Stimulated activated CD4-positive, alpha-beta T cell treated with anti-CD3 and anti-CD28 coated beads, Interleukin-1b, Interleukin-23, amount 100 ng/mL, for 4 hours (primary cell): ENCODE measurements at places on chromosomes 5 and 9.

GRCh38 chr5:43020399-43020746 is 19.7 kb downstream of the ANXA2R start:
- DNase-seq, result no peak

- DNase-seq, result no peak
Observed at GRCh38 chr5:74251141-74252035, 389.1 kb downstream of the ENC1 start.

- no peak for DNase-seq
Observed at GRCh38 chr5:165573445-165573844, 2068.0 kb downstream of the MAT2B start.

DNA sequence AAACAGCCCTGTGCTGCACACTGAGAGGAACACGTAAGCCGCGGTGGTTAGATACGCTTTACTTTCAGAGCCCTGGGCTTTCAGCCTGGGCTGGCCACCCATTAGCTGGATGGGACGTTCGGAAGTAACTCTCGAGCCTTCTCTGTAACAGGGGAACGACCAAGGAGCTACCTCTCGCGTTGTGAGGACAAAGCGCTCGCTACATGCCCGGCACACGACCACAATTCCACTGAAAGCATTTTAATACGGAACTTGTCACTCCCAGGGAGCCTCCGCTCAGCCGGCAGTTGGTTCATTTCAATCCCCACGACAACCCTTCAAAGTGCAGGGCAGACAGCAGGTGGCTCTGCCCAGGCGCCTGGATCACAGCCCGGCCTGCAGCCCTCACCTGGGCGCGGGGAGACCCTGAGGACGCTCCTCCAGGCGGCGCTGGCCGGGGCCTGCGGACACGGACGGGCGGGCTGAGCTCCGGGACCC is 368 bp downstream of the SURF1 start:
- no peak for DNase-seq

DNA sequence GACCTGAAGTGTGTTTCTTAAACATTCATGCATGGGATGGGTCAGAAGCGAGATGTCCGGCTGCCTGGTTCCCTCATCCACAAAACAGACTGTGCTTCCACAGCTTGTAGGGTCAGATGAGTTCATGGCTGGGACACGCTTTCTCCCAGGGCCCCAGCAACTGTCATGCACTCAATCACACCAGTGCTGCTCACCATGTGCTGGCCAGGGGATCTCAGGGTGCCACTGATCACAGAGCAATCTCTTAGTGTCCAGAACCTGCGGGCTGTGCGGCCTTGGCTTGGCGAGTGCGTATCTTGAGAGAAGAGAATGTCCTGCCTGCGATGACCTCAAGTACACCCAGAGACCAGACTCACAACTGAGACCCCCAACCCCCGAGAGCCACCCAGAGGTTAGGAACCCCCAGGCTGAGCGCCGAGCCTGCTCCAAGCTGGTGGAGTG is 26.0 kb upstream of the FCN2 start:
- no peak for DNase-seq

DNA sequence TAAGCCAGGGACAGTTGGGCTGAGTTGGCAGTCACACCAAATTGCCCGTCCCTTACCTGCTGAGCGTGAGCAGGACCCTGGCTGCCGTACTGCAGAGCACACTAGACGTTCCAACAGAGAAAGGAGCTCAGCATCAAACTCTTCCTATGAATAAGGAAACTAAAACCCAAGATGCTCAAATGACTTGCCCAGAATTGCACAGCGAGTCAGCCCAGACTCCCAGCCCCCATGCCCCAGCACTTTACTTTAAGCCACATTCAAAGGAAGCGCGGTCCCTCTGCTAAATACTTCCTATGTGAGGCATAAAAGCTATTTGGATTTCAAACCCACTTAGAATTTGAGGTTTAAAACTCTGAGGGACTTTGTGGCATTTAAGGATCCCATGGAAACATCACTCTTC is 23.9 kb downstream of the PAX5 start:
- DNase-seq, result no peak

- no peak for DNase-seq
Observed at GRCh38 chr9:115144706-115145105, 26.7 kb upstream of the TNC start.

DNA sequence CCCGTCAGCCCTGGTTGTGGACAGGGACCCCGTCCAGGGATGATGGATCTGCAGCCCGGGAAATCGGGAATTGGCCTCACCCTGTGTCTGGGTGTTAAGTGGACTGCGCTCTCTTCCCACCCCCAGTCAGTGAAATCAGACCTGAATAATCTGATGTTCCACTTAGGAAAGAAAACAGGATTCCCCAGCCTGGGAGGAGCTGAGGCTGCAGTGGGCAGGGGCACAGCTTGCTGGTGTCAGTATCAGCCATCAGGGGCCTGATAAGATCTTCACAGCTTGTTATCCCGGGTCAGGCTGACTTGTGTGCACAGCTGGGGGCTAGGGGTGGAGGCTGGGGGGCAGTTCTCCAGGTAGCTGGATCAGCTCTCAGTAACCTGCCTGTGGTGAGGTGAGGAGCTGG is 29.1 kb downstream of the LMX1B start:
- no peak for DNase-seq

GRCh38 chr5:67515020-67515689 is 318.6 kb upstream of the CD180 start:
- peak; percentile 15 for DNase-seq

GRCh38 chr5:132368186-132368585 is 1.3 kb upstream of the SLC22A5 start:
- DNase-seq, result no peak

GRCh38 chr5:63894690-63895089 is 67.6 kb downstream of the HTR1A start:
- no peak for DNase-seq

- no peak for DNase-seq
Observed at GRCh38 chr9:38227656-38228055, 158.6 kb upstream of the SHB start.

DNA sequence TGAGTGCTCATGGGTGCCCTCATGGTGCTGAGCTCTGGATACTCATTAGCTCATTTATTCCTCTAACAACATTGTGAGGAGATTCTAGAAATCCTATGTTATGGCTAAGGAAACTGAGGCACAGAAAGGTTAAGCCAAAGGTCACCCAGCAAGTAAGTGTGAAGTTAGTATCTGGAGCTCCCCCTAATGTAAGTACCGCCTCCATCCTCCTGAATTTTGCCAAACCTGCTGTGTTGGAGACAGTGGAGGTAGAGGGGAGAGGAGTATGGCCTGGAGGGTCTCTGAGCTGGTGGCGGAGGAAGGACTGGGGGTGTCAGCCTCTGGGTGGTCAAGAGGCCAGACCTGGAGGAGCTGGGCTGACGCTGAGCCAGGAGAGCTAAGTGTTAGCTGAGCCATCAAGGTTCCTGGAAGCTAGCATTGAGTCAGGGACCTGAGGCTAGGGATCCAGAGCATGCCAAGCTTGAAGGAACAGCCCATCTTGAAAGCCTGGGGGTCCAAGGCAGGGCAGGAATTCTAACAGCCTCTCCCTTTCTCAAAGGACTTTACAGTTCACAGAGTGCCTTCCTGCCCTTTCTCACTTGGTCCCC is 114.8 kb downstream of the RGS3 start:
- DNase-seq, result no peak

- no peak for DNase-seq
Observed at GRCh38 chr9:99221266-99221620, 499 bp downstream of the ALG2 start.

GRCh38 chr9:117091529-117091928 is 323.3 kb downstream of the ASTN2 start:
- no peak for DNase-seq

GRCh38 chr5:80619086-80619485 is 35.4 kb upstream of the MSH3 start:
- no peak for DNase-seq

DNA sequence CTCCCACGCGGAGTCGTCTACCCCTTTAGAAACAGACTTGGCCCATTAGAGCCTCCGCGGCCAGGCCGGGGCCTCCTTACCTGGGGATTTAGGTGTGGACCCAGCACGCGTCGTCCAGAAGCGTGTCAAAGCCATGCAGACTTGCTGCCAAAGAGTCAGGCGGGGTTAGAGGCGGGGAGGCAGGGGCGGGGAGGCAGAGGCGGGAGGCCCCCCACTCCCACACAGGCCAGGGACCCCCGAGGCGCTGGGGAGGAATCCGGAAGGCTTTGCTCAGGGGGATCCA is 47.1 kb downstream of the HABP4 start:
- no peak for DNase-seq

GRCh38 chr9:101247297-101247696 is 137.5 kb downstream of the BAAT start:
- DNase-seq, result no peak

DNA sequence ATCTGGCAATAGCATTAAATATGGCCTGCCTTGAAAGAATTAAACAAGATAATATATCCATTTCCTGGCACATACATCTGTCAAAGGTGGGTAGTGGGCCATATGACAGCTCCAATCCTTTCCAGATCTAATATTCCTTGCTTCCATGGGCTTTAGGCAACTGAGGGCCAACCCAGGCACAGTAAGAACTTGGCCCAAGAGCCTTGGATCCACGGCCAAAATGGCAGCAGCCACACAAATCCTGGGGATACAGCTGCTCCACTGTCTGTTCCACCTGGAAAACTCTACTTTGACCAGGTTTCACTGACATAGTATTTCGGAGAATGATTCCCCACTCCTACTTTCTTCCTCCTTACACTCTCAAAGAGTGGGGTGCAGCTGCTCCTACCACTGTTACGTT is 13.3 kb downstream of the HAVCR1 start:
- no peak for DNase-seq

GRCh38 chr5:6752782-6753181 is 39.5 kb downstream of the TENT4A start:
- DNase-seq, result no peak

GRCh38 chr9:95096381-95096780 is 221.1 kb downstream of the FANCC start:
- no peak for DNase-seq

- no peak for DNase-seq
Observed at GRCh38 chr5:135100011-135100410, 66.0 kb upstream of the PITX1 start.

DNA sequence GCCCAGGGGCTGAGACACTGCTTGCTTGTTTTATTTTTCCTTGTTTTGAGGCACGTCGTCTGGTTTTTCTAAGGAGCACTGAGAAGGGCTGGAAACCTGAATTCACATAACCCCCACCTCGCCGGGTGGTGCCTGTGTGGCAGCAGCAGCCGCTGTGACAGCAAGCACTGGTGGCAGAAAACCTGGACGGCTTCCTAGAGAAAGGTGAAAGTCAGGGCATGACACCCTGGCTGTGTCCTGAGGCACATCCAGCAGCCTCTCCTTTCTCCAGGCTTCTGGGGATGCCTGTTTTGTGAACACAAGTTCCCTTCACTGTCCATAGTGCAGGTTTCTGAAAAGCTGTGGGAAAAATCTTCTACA is 29.2 kb downstream of the MRPL36 start:
- DNase-seq, result no peak

DNA sequence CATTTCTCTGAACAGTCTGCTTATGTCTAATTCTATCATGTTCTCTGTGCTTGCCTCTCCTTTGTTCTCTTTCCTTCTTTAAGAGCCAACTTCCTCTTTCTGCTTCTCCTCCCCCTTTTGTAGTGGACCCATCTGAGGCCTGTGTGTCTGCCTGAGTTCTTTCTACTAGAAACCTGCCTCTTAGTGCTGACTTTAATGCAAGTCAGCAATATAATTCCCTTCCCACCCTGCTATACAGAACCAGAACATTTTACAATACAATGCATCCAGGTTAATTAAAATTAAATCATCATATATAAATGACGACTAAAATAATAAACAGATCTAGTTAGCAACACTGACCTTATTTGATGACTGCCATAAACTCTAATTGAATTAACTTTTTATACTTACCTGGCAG is 82.6 kb upstream of the GAS1 start:
- no peak for DNase-seq

- no peak for DNase-seq
Observed at GRCh38 chr5:147557876-147558745, 48.2 kb upstream of the DPYSL3 start.

DNA sequence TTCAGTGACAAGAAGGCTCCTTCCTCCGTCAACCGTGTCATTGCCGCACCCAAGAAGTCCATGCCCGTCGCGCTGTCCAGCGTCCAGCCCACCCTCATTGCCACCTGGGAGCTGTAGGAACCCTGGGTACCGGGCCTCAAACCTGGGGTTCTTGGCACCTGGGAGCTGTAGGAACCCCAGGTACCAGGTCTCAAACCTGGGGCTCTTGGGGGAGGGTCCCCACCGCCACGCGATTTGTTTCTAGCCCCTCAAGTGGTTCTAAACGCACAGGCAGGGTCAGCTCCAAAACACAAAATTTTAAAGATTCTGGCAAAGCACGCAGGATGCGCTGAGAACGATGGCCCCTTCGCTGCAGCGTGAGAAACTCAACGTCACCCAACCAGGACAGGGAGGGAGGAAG is 17.7 kb downstream of the LHX3 start:
- no peak for DNase-seq

- DNase-seq, result no peak
Observed at GRCh38 chr5:159832073-159832472, 84.2 kb upstream of the ADRA1B start.

DNA sequence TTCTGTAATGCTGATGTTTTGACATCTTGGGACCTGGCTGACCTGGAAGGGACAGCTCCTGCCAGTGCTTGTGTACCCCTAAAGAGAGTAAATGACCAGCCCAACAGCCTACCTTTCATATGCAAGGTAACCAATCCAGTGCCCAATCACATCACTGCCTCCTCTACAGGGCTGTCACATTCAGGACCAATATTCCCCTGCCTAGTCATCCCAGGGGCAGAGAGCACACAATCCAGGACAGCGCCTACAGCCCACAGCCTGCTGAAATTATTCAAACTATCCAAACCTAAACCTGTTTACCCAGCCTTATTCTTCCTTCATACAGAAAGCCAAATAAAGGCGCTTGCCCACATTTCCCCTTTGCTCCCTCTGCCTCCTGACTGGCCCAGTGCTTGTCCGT is 284.1 kb downstream of the CTNND2 start:
- DNase-seq, result no peak

DNA sequence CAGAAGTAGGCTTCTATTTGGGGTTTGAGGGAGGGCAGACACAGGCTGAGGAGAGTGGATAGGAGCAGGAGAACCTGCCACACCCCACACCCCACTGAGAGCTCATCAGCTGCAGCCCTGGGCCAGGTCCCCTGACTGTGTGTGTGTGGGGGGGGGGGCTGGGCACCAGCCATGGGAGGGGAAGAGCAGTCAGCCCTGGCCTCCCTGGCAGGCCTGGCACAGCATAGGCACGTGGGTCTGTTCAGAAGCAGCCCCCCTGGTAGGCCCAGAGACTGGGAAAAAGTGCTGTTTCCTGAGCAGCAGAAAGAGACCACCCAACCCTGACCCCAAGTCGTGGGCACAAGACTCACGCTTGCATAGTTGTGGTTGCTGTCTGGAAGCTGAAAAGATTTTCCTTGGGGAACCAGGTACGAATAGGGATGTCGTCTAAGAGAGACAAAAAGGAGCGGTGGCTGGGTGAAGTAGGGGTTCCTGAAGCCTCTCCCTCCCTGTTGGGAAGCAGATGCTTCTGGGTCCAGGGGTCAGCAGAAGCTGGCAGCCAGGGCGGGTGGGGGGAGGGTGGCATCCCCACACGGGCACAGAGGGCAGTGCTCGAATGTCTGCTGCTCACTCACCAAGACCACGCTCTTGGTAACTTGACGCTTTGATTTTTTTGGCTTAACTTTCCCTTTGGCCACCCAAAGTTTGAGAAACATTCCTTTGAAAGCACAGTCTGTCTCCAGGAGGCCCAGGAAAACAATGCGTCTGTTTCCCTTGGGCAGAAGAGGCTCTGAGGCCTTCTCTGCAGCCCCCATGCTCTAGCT is 2.9 kb downstream of the NSMF start:
- no peak for DNase-seq
